Coronary artery (tissue), 2 donors: ENCODE measurements at places on chromosomes 6 and 20.

GRCh38 chr6:56652994-56653393 lies 10.3 kb upstream of the DST start:
- DNase-seq = no peak

GRCh38 chr6:36912586-36912985 lies 26.8 kb downstream of the C6orf89 start:
- no peak for DNase-seq

GRCh38 chr6:108779536-108780275 lies 68.5 kb upstream of the ARMC2 start:
- no peak for DNase-seq

DNA sequence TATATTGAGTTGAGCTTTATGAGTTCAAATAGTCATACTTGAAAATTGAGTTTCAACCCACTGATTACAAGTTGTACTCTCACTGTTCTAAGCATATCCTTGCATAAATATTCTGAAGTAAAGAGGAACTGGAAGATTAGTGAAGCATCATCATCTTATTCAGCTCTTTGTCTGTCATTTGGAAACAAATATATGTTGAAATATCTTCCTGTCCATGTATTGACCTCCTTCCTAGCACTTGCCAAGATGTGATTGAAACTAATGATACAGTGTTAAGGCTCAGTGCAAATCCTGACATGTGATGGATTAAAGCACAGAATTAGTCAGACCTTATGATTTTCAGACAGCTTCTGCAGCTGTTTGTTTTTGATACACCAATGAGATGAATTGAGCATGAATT lies 434.3 kb downstream of the TBC1D32 start:
- DNase-seq = no peak

DNA sequence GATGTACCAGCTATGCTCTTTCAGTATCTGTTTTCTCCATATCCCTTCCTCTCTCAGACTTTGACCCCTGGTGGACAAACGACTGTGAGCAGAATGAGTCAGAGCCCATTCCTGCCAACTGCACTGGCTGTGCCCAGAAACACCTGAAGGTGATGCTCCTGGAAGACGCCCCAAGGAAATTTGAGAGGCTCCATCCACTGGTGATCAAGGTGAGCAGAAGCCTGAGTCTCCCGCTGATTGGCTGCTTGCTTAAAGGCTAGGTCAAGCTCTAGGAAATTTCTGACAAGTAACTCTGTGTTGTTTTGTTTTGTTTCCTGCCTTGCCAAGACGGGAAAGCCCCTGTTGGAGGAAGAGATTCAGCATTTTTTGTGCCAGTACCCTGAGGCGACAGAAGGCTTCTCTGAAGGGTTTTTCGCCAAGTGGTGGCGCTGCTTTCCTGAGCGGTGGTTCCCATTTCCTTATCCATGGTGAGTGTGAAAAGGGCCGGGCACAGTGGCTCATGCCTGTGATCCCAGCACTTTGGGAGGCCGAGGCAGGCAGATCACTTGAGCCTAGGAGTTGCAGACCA lies 28.6 kb downstream of the C6orf89 start:
- no peak for DNase-seq
